ENCODE measurements at places on chromosomes 11 and 22.
A peak's percentile ranks its signal among the peaks of the same experiment; 100 is the strongest.

- ATAC-seq: no peak
Observed at GRCh38 chr22:45768490-45768889, 96.9 kb downstream of the ATXN10 start.

DNA sequence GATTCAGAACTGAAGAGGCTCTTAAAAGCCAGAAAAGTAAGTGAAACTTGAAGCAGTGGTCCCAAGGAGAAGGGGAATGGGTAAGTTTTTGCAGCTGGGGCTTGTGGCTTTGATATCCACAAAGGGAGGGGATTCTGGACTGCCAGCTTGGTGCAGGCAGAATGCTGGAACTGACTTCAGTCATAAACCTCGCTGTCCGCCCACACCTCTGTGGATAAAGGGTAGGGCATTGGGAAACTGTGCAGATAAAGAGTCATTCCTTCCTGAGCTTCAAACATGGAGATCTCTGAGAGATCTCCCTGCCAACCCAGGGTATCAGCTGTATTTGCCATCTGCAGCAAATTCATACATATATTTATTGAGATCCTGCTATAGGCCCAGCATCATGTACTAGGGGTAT, 124.3 kb upstream of the OR9Q1 start:
- ATAC-seq: no peak

DNA sequence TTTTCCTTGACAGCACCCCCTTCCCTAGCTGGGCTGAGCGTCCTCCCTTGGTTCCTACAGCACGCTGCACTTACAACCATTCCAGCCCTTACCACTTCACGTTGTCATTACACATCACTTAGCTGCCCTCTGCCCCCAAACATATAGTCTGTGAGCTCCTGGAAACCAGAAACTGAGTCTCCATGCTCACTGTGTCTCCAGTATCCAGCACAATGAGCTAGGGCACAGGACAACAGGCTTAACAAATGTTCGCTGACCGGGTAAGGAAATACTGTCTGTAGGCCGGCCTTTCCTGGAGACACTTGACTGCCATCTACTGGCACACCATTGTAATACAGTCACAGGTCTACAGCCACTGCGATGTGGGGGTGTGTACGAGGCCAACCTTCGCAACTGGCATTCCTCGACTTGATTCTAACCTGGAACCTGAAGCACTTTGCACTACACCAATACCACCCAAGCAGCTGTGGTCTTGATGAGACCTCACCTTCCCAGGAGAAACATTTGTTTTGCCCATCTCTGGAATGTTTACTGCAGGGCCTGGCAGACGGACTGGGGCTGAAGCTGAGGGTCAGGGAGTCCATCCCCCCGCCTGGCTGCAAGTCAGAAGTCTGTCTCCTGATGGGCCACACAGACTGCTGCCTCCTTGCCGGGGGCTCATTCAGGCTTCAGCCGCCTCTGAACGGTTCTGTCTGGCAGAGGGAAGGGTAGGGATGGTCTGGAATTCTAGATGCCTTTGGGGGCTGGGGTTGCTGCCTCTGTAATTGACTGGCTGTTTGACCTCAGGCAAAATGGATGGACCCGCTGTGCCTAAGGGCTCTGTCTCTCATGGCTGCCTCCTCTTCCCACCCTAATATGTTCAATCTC, 72.0 kb downstream of the SYN3 start:
- peak; percentile 69 for ATAC-seq

- ATAC-seq: no peak
Observed at GRCh38 chr11:75330291-75330690, 21.2 kb downstream of the ARRB1 start.

DNA sequence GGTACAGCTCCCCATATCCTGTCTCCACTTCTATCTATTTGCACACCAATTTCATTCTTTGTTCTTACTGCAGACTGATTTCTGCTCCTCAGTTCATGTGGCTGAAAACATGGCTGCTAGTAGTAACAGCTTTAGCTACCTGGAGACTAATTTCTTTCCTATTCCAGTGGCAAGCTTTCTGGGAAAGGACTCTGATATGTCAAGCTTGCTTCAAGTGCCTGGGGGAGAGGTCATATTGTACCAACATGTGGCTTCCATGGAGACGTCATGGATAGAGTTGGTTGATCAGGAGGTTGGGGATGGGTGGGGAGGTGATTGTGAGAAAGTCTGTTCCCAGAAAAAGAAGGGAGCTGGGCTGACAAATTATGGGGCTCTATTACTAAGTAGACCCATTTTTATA, 44.9 kb downstream of the ADM start:
- no peak for ATAC-seq
